IPS DF 19.7 (cell line): ENCODE measurements at places on chromosomes 12 and 14.

GRCh38 chr12:22037947-22038346 is 8.1 kb upstream of the CMAS start:
- no peak for DNase-seq

DNA sequence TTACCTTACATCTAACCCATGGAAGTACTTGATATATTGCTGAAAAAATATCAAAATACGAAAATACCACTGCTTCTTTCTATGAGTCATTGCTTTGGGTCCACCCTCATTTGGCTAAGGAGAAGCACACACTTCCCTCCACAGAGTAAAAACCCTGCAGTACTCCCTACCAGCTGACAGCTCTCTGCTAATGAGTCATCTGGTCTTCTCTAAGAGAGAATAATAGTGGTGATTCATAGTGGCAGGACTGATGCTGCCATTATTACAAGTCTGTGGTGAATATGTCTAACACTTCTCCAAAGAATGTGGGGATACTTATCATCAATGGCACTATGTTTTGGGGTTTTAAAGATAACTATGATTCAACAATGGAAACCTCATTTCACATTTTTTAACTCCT is 90.7 kb downstream of the PPFIA2 start:
- DNase-seq = no peak

DNA sequence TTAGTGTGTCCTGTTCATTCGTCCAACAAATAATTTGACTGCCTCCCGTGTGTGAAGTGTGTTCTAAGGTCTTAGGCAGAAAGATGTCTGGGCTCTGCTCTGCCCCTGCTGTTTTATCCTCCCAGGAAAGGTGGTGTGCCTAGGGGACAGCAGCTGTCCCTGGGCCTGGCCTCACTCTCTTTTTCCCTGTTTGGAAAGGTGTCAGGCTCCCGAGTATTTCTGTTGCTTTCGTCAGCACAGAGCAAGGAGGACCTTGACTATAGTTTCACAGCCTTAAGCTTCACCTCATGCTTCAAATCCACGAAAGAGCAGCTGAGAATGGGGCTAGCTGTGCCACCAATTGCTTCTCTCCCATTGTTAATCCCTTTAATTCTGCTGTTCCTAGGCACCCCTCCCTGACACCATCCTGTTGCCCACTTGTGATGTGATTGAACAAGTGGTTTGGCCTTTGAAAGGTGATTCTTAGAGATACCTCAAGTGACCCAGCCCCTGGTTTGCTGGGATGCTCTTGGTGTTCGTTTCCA is 54.2 kb downstream of the TGFB3 start:
- DNase-seq = no peak

DNA sequence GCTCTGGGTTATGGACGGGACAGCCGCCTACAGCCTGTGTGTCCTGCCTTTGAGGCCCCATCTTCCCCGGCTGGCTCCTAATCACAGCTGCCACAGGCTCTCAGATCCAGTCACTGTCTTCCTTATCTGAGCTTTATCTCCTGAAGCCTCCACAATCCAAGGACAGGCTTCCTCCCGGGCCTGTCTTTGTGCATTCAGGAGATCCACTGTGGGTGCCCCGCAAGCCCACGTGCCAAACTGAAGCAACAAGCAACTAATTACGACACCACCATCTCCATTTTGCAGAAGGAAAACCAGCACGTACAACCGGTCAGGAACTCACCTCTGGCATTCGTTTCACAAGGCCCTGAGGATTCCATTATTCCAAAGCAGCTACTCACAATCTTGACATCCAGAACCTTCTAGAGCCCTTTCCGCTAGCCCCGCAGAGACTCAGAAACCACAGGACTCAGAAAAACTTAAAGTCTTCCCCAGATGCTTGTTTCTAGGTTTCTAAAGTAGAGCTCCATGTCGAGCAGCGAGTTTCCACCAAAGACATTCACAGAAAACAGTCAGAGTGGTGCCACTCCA is 14.0 kb downstream of the SYNE3 start:
- DNase-seq = no peak

GRCh38 chr14:77674931-77675330 is 32.9 kb downstream of the ALKBH1 start:
- no peak for DNase-seq

DNA sequence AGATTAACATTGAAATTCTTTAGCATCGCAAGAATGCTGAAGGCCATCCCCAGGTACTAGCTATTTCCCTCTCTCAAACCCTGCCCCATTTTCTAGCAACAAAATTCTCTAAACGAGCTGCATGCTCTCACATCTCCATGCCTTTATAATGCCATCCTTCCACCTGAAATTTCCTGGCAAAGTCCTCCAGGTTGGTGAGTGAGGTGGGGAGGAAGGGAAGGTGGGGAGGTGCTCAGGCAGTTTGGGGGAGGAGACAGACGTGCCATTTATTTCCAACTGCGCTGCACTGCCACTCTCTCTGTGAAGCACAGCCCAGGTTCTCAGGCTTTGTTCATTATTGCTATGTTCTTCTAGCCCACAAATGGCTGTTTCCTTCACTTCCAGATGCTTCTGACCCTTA is 208.4 kb downstream of the PAWR start:
- peak; percentile 15 for DNase-seq

GRCh38 chr14:65824285-65824977 is 411.9 kb downstream of the FUT8 start:
- no peak for DNase-seq

DNA sequence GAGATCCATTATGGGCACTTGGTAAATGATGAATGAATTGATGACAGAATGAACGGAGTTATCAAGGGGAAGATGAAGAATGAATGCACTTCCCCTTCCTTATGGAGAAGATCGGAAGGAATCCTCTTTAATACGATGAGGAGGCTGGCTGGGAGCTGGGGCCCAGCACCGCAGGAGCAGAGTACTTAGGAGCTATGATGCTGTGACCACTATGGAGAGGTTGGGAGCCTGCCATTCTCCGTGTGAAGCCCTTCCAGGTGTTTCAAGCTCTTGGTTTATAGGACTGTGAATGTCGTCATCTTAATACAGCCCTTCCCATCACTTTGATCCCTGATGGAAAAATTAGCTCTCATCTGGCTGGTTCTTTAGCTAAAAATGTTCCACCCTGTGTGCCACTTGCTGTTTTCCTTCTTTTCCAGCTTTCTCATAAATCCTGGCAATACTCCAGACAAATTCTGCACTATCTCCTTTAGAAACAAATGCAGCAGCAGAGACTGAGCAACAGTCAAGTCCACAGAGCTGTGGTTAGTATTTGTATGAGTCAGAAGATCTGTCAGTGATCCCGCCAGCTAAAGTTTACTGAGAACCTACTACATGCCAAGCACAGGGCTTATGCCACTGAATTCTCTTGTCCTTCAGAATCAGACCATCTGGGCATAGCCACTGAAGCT is 263.1 kb upstream of the CRY1 start:
- DNase-seq = no peak

GRCh38 chr12:110943373-110943772 is 23.0 kb upstream of the MYL2 start:
- DNase-seq = no peak

GRCh38 chr14:99586761-99587459 is 17.1 kb downstream of the CCDC85C start:
- no peak for DNase-seq

- no peak for DNase-seq
Observed at GRCh38 chr12:2688381-2688931, 106.3 kb upstream of the FKBP4 start.

DNA sequence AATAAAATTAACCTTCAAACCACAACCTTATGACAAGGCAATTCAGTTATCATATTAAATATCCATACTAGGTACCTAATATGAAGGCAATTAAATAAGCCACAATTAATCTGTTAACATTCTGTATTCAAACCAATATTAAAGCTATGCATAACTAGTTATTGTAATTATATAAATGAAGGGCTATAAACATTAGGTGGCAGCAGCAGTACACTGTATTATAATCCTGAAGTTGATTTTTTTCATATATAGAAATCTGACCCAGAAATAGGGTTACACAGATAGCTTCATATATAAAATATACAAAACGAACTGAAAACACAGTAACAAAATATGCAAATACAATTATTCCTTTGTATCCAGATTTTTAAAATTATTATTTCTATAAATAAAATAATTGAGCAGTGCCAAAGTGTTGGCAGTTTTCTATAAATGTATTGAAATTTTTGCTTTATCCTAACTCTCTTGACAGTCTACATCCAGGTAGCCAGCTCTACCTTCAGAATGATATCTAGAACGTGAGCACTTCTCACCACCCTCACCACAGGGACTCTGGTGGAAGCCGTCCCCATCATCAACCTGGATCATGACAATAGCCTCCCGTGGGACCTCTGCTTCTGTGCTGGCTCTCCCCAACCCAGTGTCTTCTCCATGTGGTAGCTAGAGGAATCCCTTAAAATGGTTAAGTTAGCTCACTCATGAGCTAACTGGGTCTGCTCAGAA is 136.2 kb downstream of the MED13L start:
- DNase-seq = no peak

GRCh38 chr14:92122351-92122677 is 545 bp downstream of the CPSF2 start:
- DNase-seq = no peak
